ENCODE measurements at places on chromosomes 11 and 22.
A peak's percentile ranks its signal among the peaks of the same experiment; 100 is the strongest.

- DNase-seq: no peak
Observed at GRCh38 chr11:834371-835316, 1.9 kb downstream of the CD151 start.

DNA sequence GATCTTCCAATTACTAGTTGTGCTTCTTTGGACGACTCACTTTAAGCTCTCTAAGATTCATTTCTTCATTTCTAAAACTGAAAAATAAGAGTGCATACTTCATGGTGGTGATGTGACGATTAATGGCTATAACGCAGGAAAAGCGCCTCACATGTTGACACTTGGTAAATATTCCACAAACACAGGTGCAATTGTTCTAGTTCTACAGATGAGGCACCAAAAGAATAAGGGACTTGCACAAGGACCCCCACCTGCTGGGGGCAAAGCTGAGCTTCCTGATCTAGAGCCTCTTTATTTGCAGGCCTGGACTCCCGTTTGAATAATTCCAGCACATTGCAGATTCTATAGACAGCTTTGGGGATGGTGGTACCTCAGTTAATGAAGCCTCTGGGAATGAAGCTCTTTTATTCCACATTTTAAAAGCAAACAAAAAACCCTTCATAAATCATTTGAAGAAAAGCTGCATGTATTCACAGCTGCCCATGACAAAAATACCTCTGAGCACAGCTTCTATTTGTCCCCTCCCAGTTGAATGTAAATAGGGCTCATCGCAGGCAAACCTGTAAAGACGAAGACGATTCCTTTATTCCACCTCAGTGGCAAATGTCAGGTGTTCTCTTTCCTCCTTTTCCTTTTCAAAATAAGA, 14.9 kb upstream of the CADM1 start:
- no peak for DNase-seq

DNA sequence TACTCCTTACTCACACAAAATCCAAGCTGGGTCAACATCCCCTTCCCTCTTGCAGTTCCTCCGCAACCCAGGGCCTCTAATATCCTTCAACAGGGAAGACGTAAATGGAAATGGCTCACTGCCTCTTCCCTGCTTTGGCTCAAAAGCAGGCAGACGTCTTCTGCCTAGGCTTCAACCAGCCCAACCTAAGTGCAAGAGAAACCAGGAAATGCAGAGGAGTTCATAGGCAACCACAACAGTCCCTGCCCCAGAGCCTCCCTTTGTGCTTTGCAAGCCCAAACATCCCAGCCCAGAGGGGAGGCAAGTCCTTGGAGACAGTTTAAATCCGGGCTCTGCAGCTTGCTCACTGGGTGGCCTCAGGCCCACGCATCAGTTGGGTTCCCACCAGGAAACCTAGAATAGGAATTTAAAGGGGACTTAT, 33.3 kb downstream of the CD6 start:
- DNase-seq: no peak

DNA sequence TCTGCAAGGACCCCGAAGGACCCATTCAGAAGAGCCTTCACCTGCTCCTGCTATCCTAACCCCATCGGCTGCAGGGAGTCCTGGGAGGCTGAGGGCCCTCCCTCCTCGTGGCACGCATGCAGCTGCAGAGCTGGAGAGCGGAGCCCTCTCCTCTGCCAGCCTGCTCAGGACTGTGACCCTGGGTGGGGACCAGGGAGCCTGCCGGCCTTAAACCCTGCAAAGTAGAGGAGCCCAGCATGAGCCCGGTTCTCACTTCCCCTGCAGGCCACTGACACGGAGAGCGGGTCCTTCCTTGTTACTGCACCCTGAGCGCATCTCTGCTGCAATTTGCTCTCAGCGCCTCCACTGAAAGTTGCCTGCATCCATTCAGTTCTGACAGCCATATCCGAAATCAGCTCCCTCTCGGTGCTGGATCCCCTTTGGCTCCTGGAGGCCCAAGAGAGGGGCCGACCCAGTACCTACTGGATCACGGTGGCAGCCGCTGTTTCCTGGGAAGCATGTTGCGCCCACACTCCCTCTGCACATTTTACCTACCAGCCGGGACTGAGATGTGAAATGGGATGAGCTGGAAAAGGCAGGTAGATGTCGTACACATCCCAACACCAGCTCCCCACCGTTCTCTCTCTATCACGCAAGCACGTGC, 312.1 kb downstream of the NTM start:
- no peak for DNase-seq

DNA sequence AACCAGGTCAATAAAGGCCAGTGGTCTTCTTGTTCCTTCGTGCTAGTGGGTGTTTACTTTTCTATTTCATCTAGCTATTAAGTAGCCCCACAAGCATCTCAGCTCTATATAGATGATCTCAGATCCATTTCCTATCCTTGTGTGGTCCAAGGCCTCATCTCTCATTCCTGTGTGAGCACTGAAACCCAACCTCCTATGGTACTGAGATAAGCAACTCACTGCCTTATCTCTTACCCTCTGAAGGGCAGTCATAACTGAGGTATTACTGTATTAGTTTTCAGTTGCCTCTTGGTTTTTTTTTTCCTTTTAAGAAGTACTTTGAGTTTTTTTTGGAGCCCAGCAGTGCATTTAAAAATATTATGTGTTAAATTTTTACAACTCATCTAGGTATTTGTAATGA, 28.3 kb downstream of the ACER3 start:
- DNase-seq: no peak

DNA sequence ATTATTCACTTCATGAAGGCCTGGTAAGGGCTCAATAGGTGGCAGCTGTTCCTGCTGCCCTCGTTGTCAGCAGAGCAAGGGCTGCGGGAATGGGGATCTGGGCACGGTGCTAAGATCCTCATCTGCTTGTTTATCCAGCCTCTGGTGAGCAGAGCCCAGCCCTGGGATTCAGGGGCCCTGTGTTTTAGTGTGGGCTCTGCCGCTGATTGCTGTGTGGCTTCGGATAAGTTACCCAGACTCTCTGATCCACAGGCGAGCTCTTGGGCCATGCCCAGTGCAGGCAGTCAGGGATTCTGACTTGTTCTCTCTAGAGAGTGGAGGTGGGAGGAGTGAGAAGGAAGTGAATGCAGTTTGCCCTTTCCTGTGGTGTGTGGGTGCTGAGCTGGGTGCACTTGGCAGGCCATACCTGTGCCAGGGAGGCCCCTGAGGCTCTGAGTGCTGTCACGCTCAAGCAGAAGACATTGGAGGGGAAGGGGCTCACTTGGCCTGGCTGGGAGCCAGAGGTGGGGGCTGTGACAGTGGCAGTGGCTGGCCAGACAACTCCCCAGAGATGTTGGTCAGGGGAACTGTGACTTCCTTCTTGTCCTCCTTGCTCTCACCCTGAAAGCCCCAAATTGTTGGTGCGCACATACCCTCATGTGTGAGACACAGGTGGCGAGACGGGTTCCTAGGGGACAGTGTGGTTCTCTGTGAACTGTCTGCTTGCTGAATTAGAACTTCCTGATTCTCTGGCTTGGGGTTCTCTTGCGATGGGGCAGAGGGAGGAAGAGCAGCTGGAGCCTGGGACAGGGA, 43.7 kb downstream of the CD82 start:
- peak; percentile 46 for DNase-seq

GRCh38 chr11:43267856-43268580, 43.8 kb upstream of the API5 start:
- DNase-seq: no peak

GRCh38 chr11:2550606-2550970, 105.8 kb downstream of the KCNQ1 start:
- no peak for DNase-seq

DNA sequence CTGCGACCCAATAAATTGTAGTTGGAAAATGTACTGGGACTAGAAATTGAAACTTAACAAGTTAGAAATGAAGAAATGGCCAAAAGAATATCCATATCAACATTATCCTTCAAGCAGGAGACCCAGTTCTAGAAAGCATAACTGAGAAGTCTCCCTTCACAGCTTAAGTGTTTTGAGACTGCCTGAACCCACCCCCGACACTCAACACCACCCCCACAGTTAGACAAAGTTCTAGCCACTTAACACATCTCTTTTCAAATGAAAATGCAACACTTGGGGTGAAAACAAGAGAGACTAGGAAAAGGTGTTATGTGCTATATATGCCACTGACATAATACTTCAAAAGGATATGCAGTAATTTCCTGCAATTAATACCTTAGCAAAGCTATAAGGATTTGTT, 184.5 kb downstream of the SOX6 start:
- no peak for DNase-seq

DNA sequence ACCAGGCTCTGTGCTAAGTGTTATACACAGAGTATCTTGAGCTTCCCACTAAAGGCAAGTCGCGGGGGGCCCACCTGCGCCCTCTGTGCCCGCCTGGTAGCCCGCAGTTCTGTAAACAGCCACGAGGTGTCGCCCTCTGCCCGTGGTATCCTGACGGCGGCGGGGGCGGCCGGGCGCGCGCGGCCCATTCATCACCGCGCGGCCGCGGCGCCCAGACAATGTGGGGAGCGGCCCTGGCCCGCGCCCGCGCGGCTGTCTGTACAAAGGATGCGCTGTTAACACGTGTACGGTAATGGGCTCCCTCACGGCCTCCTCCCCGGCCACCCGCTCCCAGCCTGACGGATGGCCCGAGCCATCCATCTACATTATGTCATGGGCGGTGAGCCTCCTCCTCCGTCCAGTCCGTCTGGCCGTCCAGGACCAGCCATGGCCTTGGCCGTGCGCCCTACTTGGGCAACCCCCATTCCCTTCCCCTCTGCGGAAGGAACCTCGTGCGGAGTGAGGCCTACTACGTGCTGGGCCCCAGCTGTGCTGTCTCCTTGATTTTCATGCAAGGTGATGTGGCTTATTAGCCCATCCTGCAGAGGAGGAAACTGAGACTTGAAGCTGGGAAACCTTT, 99.4 kb downstream of the MIAT start:
- DNase-seq: peak; percentile 48

- no peak for DNase-seq
Observed at GRCh38 chr11:83722392-83723119, 436.4 kb upstream of the CCDC90B start.

GRCh38 chr22:35568751-35569739, 28.4 kb downstream of the RASD2 start:
- DNase-seq: no peak

- DNase-seq: no peak
Observed at GRCh38 chr11:128603752-128604414, 16.5 kb upstream of the ETS1 start.

- DNase-seq: no peak
Observed at GRCh38 chr11:46698597-46698996, 1.8 kb downstream of the ARHGAP1 start.

DNA sequence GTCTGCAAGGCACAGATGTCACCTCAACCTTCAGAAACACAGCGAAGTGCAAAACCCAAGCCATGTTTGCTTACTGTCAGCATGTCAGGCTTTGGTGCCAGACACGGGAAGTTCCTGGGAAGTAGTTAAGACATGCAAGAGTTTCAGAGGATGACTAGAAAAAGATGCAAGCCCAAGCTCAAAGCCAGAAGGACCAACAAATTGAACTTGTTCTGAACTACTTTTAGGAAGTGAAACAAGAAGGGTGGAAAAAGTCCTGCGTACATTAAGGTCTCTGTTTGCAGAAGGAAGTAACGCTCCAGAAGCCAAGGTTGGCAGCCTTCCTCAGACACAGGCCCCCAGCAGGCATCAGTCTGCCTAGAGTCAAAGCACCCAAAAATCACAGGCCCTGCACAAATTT, 2.6 kb downstream of the AP1B1 start:
- peak; percentile 43 for DNase-seq

- no peak for DNase-seq
Observed at GRCh38 chr11:96101146-96101545, 177.2 kb upstream of the MTMR2 start.

DNA sequence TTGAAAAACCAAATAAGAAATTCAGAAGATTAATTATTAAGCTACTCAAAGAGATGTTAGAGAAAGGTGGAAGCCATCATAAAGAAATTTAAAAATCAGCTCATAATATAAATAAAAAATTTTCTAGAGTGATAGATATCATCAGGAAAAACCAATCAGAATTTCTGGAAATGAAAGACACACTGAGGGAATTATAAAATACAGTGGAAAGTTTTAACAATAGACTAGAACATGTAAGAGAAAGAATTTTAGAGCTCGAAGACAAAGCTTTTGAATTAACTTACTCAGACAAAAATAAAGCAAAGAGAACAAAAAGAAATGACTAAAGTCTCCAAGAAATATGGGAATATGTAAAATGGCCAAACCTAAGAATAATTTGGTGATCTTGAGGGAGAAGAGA, 1926.9 kb upstream of the RAG2 start:
- no peak for DNase-seq

- no peak for DNase-seq
Observed at GRCh38 chr22:26374391-26375026, 54.6 kb upstream of the ASPHD2 start.

GRCh38 chr11:358129-358800, 11.0 kb upstream of the B4GALNT4 start:
- no peak for DNase-seq

DNA sequence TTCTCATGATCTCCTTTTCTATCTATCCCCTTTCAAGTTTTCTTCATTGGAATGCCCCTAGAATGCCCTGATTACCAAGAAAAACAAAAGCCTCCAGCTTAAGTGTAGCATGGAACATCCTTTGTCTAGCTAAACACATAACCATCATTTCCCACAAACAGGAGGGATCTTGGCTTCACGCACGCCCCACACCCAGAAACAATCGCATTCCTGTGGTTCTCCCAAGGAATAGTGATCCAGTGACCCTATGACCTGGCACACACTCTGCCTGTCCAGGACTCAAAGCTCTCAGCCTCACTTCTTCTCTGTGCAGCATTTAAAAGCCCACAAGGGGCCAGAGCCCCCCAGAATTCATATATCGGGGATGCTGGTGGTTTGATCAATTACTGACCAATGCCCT, 9.3 kb upstream of the POU2AF1 start:
- no peak for DNase-seq

- DNase-seq: no peak
Observed at GRCh38 chr22:50025993-50026392, 13.4 kb upstream of the IL17REL start.

GRCh38 chr11:59767225-59767611, 12.0 kb downstream of the STX3 start:
- DNase-seq: no peak
